ENCODE measurements at places on chromosomes 3 and 15.
A peak's percentile ranks its signal among the peaks of the same experiment; 100 is the strongest.

GRCh38 chr15:101461097-101461496 lies 28.4 kb downstream of the PCSK6 start:
- DNase-seq, result no peak

GRCh38 chr3:156311431-156311830 lies 191.1 kb downstream of the KCNAB1 start:
- DNase-seq, result no peak

- no peak for DNase-seq
Observed at GRCh38 chr15:69861331-69862171, 236.2 kb downstream of the TLE3 start.

- DNase-seq, result no peak
Observed at GRCh38 chr15:74786551-74787165, 4.8 kb downstream of the CSK start.

DNA sequence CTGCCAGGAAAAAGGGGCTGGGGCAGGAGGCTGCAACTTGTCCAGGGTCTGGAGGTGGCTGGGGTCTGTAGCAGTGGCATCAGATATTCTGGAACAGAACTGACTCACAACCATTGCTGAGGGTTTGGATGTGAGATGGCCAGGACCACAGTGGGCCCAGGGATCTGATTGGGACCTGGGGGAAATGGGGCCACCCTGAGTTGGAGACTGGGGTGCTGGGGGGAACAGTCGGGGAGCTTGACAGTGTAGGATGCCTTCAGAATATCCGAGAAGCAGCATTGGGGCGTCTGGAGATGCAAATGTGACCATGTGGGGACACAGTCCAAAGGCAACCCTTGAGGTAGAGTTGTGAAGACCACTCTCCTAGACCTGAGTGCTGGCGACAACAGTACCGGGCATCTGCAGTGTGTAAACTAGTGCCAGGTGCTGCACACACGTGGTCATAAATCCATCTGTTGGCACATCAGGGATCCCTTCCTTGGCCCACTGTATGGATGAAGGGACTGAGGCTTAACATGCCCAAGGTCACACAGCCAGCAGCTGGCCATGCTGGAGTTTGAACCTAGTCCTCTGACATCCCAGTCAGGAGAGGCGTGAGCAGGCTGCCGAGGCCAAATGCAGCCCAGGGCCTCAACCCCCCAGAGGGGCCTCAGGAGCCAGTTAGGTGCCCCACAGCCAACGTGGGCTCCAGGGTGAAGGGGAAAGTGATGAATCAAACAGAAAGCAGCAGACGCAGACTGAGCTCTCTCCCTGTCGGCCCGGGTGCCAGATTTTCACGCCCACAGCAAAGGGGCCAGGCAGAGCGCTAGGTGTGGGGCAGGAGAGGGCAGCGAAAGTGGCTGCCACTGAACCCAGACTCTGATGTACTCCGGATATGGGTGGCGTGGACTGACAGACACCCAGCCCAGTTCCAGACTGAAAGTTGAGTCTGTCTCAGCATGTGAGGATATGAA lies 18.8 kb downstream of the HEMK1 start:
- no peak for DNase-seq

DNA sequence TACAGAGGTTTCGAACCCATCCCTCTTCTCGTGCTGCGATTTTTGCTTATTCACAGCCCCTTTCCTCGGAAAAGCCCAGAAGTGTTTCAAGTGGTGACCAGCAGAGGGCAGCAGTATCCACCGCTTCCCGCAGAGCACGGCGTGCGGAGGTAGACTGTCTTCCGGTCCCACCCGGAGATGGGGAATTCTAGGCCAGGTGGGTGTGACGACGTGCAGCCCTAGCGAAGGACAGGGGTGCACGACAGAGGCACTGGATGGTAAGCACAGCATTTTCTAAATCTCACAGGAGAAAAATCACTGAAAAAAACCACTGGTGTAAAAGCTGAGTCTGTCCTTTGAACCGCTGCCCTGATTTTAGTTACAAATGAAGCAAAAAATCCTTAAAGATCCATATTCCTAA lies 7.4 kb upstream of the PSMD6 start:
- DNase-seq, result peak; percentile 82

- DNase-seq, result peak; percentile 80
Observed at GRCh38 chr15:42056934-42057798, 36.3 kb upstream of the PLA2G4E start.

DNA sequence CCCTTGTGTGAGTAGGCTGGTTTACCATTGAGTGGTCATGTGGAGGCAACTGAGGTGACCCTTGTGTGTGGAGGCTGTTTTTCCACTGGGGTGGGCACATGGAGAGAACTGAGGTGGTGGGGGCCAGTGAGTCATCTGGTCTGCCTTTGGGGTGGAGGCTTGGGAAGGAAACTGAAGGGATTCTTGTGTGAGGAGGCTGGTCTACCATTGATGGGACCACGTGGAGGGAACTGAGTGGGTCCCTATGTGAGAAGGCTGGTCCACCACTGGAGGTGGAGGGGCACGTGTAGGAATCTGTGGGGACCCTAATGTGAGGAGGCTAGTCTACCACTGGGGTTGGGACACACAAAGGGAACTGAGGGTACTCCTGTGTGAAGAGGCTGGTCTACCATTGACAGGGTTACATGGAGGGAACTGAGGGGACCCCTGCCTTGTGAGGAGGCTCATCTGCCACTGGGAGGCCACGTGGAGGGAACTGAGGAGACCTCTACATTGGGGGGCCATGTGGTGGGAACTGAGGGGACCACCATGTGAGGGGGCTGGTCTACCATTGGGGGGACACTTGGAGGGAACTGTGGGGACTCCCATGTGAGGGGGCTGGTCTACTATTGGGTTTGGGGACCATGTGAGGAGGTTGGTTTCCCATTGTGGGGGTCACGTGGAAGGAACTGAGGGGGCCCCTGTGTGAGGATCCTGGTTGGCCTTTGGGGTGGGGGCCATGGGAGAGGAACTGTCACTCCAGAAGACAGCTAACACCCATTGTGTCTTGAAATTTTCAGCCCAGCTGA lies 164.5 kb downstream of the WNT7A start:
- no peak for DNase-seq

DNA sequence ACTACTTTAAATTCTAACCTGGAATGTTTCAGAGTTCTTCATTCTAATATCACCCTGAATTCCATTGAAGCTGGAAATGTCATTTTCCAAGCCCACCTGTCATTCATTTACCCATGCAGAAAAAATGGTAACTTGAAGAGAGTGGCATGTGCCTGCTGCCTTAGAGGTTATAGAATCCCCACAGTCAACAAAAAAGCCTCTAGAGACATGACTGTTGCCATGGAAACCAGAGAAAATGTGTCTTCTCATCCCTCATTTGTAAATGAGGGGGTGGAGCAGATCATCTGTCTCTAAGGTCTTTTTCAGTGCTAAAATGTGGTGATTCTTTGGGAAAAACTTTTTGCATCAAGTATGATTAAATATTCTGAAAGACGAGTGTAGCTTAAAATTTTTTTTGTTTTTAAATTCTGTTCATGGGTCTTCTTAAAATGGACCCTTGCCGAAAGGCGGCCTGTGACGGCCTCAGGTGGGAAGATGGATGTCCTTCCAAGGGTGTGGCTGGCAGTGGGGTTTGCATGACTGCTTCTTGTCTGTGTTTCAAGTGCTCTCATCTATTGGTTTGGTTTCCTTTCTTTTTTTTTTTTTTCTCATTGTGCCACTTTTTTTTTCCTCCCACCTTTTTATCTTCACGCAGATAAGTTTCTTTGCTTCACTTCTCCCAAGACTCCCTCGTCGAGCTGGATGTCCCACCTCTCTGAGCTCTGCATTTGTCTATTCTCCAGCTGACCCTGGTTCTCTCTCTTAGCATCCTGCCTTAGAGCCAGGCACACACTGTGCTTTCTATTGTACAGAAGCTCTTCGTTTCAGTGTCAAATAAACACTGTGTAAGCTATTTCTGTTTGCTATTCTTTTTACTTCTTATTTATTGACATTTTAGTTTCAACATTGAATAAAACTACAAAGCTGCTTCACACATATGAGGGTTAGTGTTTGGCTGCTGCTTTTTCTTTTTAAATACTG lies 23.0 kb downstream of the TPM1 start:
- no peak for DNase-seq

DNA sequence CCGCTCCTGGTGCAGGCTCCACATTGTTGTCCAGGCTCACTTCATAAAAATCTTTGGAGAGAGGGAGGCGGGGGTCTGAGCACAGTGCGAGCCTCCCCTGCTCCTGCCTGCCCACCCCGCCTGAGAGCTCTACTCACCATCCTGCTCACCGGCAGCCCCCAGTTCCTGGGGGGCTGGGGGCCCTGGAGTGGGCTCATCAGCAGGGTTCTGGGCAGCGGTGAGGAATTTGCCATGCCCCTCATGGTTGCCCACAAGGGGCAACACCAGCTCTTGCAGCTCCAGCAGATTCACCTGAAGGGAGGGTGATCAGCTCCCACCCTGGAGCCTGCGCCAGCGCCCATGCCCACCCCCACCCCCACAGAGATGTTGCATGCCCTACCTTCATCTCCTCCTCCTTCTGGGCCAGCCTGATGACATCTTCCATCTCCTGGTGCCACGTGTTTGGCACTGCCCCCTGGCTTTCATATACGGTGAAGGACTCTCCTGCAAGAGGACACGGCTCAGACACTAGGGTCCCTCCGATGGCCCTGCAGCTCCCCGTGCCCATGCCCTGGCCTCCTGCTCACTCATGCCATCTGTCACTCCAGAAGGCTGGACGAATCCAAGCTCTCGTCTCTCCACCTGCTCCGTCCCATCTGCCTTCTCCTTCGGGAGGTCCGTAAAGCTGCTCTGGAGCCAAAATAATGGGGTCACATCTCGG lies 162.1 kb downstream of the TBC1D2B start:
- no peak for DNase-seq

GRCh38 chr15:96200357-96200967 lies 130.0 kb upstream of the NR2F2 start:
- DNase-seq, result no peak

DNA sequence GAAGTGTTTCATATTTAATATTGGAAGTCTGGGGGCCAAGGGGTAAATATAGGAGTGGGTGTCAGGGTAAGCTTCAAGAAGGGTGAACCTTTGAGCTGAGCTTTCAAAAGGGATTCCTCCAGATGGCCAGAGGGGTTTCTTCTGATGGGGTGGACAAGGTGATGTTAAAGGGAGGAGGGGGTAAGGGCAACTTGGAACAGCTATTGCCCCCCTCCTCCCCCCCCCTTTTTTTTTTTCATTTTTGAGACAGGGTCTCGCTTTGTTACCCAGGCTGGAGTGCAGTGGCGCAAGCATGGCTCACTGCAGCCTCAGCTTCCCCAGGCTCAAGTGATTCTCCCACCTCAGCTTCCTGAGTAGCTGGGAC lies 2.1 kb upstream of the TTLL3 start:
- DNase-seq, result no peak

- no peak for DNase-seq
Observed at GRCh38 chr3:197224034-197224444, 74.4 kb downstream of the DLG1 start.

DNA sequence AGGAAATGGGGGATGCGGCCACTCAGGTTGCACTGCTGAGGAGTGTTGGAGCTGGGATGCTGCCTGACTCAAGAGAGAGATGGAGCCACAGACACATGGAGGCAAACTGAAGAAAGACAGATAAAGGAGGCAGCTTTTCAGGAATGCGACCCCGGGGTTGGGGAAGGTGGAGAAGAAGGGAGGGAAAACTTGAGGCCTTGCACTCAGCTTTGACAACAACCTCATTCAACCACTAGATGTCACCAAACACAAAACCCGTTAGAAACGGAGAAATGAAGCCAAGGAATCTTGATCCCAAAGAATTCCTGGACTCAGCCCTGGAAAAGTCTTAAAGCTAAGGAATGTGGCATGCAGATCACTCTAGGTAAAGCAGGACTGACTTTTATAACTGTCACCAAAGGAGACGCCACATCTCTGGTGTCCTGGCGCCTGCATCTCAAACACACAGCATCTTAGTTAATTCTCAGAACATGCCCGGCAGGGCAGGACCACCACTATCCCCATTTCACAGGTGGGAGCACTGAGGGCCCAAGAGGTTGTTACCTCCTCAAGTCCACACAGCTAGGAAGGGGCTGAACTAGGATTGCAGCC lies 59.6 kb upstream of the LMCD1 start:
- DNase-seq, result peak; percentile 71

DNA sequence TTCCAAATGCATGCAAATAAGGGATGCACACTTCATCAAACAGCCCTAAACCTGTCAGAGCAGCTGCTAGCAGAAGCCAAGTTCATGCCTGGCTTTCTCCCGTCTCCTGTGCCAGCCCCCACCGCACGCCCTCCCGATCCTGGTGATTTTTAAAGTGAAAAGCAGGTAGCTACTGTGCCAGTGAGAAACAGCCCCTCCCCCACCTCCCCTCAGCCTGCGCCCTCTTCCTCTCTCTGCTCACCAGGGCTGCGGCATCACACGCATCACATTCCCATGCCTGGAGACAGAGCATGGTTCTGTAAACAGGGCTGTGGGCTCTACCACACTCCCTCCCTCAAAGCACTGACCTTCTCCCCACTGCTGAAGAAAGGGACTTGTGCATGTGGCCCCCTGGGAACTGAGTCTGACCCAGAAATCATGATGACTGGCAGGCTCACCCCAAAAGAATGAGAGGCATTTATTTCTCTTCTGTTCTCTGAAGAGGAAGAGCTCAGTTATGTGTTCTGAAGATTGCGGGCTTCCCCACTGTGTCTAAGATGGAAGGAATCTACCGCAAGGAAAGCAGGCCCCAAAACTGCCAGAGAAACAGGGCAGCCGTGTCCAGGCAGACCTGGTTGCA lies 14.5 kb upstream of the SLC6A1 start:
- DNase-seq, result no peak

- DNase-seq, result no peak
Observed at GRCh38 chr3:124818398-124819091, 68.6 kb downstream of the ITGB5 start.

GRCh38 chr3:180359953-180360279 lies 242.0 kb upstream of the TTC14 start:
- no peak for DNase-seq

DNA sequence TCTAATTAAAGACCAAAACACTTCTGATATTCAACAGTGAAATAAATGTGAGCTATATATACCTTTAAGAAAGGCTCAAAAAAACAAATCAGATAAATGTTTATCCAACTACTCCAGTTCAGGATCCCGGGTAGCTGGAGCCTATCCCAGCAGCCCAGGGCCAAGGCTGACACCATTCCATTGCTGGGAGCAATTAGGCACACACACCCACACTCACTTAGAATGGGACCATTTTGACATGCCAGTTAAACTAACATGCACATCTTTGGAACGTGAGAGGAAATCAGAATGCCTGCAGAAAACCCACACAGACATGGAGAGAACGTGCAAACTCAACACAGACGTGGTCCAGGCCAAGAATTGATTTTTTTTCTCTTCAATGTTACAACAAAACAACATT lies 30.0 kb upstream of the PLSCR4 start:
- DNase-seq, result peak; percentile 35

- DNase-seq, result no peak
Observed at GRCh38 chr15:36400936-36401585, 178.4 kb upstream of the CDIN1 start.
